Suppressor macrophage treated with lipopolysaccharide for 1 hour (primary cell): ENCODE measurements at places on chromosomes 12 and 14.

DNA sequence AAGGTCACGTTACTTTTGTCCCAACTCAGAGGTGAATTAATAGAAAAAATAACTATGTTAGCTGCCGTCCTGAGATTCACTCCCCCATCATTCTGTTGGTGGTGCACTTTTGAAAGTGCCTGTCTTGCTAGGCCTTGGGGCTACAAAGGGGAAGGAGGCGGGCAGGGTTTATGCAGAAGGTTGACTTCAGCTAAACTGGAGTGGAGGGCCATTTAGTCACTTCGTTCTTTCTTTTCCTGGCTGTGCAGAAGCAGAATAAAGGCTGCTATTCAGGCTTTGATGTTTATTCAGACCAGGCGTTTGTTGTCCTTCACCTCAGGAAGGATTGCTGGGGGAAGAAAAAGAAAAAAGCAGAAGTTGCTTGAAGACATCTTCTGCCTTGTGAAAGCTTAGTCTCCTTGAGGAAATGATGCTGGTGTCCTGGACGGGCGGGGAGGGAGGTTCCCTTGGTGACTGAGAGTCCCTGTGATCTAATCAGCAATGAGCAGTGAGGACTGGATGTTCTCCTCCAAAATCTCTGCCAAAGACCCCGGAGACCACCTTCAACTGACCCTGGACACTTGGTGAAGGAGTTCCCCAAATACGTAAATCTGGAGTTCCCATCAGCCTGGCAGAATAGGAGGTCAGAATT, 4.0 kb downstream of the GLT1D1 start:
- DNase-seq: peak; percentile 82

GRCh38 chr12:93803424-93803807, 126.2 kb downstream of the CRADD start:
- DNase-seq: peak; percentile 46

- no peak for DNase-seq
These were observed 53.1 kb upstream of the NAP1L1 start for GRCh38 chr12:76137606-76138005.

DNA sequence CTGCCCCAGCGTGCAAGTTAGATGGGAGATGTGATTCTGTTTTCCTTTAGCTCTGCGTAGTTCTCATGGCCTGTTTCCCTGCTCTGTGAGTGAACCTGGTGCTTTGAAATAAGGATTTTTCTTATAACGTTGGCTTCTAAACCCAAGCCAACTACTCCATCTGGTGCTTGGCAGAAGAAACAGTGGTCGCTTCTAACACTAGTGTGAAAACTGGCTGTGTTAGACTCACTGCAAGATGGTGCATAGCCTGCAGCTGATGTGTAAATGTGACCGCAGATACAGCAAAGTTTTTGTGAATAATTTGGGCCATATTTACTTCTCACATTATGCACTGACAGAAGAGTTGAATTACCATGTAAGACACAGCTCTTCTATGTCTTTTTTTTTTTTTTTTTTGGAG, 12.2 kb downstream of the GTF2H3 start:
- no peak for DNase-seq

DNA sequence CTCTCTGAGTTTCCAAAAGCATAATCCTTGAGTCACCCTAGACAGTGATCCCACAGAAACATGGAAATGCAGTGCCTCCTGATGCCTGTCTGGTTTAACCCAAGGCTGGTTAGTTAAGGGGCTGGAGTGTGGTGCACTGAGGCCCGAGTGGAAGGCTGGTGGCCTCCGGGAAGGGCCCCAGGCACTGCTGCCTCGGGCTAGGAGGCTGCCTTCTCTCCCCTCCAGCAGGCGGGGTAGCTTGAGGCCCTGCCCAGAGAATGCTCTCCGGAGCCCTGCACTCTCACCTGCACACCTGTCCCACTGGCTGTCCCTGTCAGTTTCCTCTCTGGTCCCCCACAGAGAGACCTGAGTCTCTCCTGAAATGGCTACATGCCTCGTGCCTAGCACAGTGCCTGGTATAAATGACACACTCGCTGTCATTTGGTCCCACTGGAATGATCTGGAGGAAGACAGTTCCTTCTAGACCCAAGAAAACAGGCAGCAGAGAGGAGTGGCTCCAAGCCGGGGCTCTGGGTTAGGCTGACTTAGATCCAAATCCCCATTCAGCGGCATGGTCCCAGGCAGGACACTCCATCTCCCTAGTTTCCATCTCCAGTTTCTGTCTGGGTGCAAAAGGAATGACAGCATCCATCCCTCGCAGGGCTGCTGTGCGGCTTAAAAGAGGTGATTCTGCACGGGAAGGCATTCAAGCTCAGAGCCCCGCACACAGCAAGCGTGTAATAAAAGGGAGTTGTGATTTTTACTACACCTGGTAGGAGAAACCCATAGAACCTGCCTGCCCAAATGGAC, 54.0 kb downstream of the RBM19 start:
- no peak for DNase-seq

GRCh38 chr12:46071335-46071734, 81.0 kb upstream of the SCAF11 start:
- no peak for DNase-seq

- DNase-seq: no peak
These were observed 64.9 kb downstream of the RIC8B start for GRCh38 chr12:106839333-106839732.
